ENCODE measurements at places on chromosomes 3 and 15. TPM values are rescaled to one million over a fixed set of nuclear protein-coding genes. Genes with fewer than 3 reads are reported as not detected.
A peak's percentile ranks its signal among the peaks of the same experiment; 100 is the strongest.

Gene STARD9
- polyA plus RNA-seq = 1.1 TPM

Gene FRMD5
- 0.32 TPM for polyA plus RNA-seq

Gene HDC
- polyA plus RNA-seq = not detected

Gene FEZF2
- not detected for polyA plus RNA-seq

Gene CYP1A1
- polyA plus RNA-seq = 0.26 TPM

Gene CLDN16
- polyA plus RNA-seq = 28.4 TPM

Gene PRICKLE2
- 3.5 TPM for polyA plus RNA-seq

Gene ARL8B
- 49.1 TPM for polyA plus RNA-seq

DNA sequence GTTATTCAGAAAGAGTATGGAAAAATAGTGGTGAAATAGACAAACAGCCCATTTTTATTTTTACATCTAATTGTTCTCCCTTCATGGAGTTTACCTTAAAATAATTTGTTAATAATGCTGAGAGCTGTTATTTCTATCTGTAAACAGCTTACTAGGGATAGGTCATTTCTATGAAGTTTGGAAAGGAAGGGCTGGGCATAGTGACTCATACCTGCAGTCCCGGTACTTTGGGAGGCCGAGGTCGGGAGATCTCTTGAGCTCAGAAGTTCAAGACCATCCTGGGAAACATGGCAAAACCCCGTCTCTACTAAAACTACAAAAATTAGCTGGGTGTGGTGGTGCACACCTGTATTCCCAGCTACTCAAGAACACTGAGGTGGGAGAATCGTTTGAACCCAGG lies 624.3 kb upstream of the LMCD1 start:
- DNase-seq = no peak

GRCh38 chr3:41580274-41580959 lies 381.1 kb downstream of the CTNNB1 start:
- peak; percentile 48 for DNase-seq

- DNase-seq = peak; percentile 15
Measured at GRCh38 chr3:84547971-84548970, 410.5 kb upstream of the CADM2 start.

GRCh38 chr15:91961357-91961756 lies 107.8 kb downstream of the SLCO3A1 start:
- no peak for DNase-seq

DNA sequence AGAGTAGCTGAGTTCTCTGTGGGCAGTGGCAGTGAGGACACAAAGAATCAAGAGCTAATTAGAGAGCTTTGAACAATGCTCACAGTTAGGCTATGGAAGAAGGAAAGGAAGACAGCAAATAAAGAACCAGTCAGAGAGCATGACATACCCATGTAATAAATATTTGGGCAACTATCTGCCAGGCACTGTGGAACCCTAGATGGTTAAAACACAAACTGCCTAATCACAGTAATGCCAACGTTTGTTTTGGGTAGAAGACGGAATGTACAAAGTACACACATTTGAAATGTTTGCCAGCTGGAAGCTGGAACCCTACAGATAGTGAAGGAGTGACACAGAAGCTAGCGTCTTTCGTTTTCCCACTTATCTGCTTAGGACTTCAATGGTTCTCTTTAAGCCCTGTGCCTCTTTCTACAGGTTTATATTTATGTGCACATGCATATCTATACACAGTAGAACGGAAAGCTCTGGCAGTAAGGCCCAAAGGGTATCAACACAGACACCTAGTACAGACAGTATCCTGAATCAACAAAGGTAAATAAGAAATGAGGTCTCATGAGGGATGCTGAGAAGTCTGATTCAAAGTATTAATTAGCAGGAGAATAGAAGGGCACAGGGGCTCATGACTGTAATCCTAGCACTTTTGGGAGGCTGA lies 44.6 kb downstream of the ANKRD28 start:
- no peak for DNase-seq

GRCh38 chr15:27323801-27324200 lies 352.8 kb downstream of the GABRG3 start:
- no peak for DNase-seq

DNA sequence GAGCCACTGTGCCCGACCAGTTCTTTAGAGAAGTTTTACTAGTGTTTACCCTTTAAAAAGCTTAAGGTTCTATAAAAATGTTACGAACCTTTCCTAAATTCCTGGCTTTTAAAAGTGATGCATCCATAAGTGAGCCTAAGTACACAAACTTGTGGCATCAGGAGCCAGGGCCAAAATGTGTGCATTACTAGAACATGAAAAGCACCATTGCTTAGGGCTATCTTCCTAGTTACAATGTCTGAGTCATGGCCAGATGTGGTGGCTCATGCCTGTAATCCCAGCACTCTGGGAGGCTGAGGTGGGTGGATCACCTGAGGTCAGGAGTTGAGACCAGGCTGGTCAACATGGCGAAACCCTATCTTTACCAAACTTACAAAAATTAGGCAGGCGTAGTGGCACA lies 39.9 kb downstream of the LEO1 start:
- DNase-seq = no peak

DNA sequence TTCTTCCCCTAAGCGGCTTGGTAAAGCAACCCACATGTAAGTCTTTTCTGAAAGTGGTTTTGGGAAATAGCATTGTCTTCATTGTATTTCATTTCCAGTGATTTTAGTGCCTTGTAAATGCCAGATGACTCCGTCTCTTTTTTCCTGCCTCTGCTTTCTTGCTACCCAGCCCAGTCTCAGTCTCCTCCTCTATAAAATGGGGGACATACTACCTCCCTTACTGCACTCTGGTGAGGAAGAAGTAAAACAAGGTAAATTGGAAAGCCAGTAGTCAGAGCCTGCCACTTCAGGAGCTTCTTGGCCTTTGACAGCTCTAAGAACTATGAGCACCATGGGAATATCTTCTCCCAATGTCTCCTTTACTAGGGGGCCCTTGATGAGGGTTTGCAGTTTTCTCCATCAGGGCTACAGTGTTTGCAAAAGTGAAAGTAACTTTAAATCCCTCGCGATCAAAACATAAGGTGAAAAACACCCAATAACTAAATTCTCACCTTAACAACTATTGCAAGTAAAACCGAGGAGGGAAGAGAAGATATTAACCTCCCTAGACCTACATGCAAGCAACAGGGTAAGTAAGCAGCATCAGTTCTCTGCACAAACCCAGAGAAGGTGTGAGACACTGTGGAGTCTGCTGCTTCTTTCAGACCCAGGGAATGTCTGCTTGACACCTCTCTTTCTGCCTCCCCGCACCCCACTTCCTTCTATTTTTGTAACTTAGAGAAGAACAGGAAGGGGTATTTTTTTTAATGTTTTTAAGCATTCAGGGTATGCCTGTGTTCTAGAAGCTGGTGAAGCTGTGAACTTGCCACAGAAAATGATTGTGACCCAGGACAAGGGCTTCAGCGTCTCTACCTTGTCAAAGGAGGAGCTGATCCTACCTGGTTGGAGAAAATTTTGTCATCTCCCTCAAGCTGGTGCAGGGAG lies 159.1 kb upstream of the EOMES start:
- DNase-seq = no peak

- no peak for DNase-seq
Measured at GRCh38 chr3:61347981-61348380, 96.7 kb upstream of the FHIT start.

DNA sequence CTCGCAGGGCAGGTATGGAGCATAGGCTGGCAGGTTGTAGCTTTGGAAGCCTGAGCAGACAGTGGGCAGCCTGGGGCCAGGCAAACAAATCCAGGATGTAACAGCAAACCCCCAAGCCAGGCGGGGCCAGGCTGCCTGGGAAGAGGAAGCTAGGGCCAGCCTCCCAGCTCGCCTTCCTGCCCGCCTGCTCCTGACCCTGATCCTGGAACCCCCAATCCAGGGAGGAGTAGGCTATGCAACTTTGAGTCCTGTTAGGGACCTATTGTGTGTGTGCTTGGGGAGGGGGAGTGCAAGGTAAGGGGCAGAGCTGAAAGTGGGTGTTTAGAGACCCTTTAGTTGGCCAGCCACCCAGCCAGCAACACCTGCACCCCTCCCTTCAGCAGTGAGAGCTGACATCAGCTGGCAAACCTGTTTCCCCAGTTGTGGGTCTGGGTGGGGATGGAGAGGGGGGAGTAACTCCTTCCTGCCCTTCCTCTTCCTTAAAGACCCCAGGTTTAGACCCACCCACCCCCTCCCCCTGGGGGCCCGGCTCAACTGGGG lies 2.5 kb downstream of the NBEAL2 start:
- DNase-seq = peak; percentile 82

- no peak for DNase-seq
Measured at GRCh38 chr3:114377426-114377825, 83.6 kb downstream of the TIGIT start.

DNA sequence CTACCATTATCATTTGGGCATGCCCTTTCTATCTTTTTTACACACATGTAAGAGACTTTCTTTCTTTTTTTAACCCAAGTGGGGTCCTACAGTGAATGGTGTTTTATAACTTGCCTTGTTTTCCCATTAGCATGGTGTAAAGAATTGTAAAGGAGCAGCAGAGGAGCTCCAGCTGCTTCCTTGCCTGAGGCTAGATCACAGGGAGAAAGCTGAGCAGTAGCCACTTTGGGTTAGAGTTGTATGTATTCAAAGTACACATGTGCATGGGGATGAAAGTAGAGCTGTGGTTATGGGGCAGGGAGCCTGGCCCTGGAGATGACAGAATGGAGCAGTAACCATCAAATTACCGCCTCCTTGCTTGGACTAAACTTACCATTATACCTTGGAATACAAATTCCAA lies 231.1 kb upstream of the PDZRN3 start:
- no peak for DNase-seq

DNA sequence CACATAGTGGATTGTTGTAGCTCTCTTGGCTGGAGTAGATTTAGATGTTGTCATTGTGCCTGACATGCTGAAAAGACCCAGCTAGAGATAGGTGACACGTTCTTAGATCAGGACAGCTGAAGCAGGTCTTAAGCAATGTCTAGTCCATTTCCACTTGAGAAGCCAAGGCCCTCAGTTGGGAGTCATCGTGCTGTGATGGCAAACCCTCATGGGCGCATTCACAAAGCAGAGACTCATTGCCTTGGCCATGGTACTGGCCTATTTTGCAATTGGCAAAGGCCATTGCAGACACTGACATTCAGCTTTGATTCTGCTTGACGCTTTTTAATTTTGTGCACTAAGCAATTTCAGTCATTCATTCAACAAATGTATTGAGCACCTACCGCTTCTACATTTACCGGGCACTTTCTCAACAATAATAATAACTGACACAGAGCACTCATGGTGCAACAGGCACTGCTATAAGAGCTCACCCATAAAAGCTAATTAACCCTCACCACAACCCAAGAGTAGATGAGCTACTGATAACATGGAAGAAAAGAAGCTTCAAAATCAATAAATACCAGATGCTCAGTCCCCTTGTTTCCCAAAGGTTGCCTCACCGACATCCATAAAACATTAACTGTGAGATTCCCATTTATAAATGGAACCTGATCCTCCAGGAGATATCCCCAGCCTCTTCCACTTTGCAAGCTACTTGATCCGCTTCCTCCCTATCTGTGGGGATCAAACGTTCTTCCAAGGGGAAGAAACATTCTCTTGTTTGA lies 200.1 kb downstream of the TLE3 start:
- DNase-seq = no peak

- no peak for DNase-seq
Measured at GRCh38 chr3:102449930-102450329, 15.1 kb downstream of the ZPLD1 start.

DNA sequence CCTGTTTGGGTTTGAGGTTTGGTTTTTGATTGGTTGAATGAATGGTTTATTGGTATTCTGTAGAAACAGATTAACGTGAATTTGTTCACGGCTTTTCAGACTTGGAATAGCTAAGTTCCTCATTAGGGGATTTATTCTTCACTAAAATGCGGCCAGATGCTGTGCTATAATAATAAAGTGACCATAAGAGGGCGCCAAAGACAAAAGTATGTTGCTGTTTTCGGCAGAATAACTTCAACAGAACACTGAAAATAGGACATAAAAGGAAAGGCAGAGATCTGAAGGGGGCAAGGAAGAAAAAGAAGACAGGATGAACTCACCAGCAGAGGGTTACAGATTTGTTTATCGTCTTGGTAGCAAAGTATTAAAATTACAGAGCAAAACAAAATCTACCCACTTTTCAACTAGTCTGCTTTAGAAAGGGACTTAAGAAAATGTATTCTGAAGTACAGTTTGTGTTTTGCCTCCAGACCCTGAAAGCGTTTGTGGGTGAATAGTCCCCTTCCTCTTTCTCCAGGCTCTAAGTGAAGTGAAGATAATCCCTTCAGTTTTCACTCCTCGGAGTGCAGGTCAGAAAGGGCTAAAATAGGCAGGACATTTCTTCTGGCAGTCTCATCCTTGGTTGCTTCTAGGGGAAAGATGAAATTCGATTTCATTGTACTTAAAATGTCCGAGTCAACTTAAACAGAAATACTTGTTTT lies 147.6 kb downstream of the IL20RB start:
- peak; percentile 85 for DNase-seq

DNA sequence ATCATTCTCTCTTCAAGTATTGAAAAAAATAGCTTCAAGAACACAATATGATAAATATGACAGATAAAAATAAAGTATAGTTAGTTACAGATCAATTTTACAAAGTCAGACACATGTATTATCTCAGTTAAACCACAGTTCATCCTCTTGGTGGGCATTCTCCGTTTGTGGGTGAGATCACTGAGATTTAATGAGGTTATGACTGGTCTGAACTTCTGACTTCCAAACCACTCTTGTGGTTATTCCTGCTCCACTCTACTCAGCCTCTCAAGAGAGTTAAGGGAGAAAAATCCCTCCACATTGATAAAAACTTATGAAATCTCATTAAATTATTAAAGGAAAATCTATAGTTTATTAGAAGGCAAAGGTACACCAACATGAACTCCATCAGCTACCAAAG lies 229.9 kb upstream of the LRTM1 start:
- no peak for DNase-seq

GRCh38 chr3:17091910-17092582 lies 207.3 kb downstream of the PLCL2 start:
- DNase-seq = no peak

DNA sequence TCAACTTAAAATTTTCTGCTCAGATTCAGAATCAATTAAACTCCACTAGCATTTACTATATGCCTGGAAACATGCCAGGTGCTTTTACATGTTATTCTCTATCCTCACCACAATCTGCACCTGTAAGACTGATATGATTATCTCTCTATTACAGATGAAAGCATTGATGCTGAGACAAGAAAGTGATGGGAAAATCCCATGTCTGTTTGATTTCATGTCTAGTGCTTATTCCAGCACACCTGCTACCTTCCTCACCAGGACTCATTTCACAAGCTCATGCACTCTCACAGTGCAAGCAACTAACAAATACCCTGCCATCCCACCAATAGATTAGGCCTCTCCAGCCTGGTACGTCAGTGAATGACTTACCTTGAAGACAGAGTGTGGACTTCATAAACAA lies 25.0 kb upstream of the BCL6 start:
- no peak for DNase-seq

GRCh38 chr3:10189557-10190354 lies 25.0 kb downstream of the IRAK2 start:
- no peak for DNase-seq
